Foreskin melanocyte (primary cell): ENCODE measurements at places on chromosomes 12 and 14.

GRCh38 chr12:79156846-79157463 is 292.4 kb downstream of the SYT1 start:
- no peak for DNase-seq

DNA sequence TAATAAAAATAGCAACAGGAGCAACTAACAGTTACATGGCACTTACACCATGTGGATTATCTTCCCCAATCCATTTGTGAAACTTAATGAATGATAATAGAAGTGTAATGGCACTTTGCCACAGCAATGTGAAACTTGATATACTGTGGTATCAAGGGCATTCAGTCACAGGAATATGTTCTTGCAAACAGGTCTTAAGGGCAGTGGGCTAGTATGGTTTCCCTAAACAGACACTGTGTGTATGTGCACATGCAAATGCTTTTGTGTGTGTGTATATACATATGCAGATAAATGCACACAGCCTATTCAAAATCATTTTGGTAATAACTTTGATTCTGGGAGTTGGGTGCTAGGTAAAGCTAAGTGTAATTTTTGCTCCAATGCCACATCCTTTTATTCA is 26.2 kb upstream of the ARHGAP5 start:
- DNase-seq, result no peak

DNA sequence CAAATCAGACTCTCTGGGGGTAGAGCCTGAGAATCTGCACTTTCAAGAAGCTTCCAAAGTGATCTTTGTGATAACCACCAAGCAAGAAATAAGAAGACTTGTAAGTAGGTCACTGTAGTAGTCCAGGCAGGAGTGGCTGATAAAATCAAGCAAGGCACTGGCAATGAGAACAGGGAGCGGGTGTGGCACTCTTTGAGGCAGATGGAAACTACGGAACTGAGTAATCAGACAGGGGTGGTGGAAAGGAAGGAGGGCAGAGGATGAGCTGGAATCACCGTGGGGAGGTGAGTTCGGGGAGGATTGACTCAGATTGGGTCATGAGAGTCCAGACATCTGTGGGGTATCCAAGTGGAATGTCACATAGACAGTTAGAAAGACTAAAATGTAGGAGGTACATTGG is 44.4 kb upstream of the PLXNC1 start:
- DNase-seq, result no peak

GRCh38 chr14:102805371-102805891 is 28.2 kb downstream of the TRAF3 start:
- DNase-seq, result no peak

GRCh38 chr14:88962356-88962755 is 137.9 kb downstream of the TTC8 start:
- DNase-seq, result no peak

- DNase-seq, result peak; percentile 14
Measured at GRCh38 chr14:58864751-58865513, 227.2 kb downstream of the DACT1 start.

GRCh38 chr14:96424109-96424989 is 32.4 kb downstream of the AK7 start:
- DNase-seq, result peak; percentile 76

DNA sequence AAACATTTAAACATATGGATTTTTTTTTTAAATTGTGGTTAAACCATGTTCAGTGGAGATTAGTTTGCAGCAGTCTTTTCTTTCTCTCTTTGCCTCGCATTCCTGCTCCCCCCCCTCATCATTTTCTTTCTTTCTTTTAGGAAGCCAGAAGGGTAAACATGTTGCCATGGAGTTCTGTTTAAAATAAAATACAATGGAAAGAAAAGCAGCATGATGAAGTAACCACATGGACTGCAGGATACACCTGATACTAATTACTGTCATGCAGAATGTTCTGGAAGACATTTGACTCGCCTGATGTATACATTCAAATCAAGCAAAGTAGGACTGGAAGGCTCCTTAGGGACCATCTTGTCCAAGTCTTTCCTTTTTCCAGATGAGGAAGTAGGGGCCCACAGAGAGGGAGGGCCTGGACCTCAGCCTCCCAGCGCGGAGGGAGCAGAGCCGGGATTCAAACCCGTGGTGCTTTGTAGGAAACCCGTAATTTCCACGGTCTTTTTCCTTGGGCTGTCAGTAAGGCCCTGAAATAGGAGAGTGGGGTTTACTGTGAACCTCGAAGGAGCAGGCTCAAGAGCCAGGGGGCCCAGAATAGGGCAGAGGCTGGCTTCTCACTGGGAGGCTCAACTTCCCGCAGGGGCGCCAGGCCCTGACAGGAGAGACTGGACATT is 2.4 kb upstream of the MEG3 start:
- DNase-seq, result no peak

GRCh38 chr14:24673534-24674203 is 39.7 kb upstream of the GZMB start:
- DNase-seq, result no peak

- peak; percentile 63 for DNase-seq
Measured at GRCh38 chr12:6341417-6342139, at the start of gene TNFRSF1A. Gene TNFRSF1A (minus strand): TSS chr12:6342076. CDS start chr12:6341814, 262 bp downstream.

DNA sequence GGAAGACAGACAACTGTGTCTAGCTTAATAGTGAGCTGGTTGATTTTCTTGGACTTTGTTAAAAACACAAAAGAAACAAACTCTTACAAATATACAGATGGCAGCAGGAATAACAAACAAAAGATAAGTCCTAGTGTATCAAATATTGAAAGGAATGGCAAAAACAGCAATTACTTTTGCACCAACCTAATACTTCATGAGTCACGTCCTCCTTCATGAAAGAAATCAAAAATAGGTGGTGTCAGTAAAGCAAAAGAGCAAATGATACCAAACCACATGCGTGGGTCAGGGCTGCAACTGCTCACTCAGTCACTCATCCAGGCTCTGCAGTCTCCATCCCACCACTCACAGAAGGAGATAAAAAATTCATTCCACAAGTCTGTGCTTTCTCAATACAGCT is 11.8 kb downstream of the ATG14 start:
- DNase-seq, result no peak

GRCh38 chr12:82818271-82819035 is 131.7 kb downstream of the TMTC2 start:
- DNase-seq, result no peak

GRCh38 chr12:111715279-111715678 is 29.4 kb downstream of the ACAD10 start:
- no peak for DNase-seq

- DNase-seq, result no peak
Measured at GRCh38 chr12:17971850-17972249, 118.1 kb downstream of the RERGL start.

DNA sequence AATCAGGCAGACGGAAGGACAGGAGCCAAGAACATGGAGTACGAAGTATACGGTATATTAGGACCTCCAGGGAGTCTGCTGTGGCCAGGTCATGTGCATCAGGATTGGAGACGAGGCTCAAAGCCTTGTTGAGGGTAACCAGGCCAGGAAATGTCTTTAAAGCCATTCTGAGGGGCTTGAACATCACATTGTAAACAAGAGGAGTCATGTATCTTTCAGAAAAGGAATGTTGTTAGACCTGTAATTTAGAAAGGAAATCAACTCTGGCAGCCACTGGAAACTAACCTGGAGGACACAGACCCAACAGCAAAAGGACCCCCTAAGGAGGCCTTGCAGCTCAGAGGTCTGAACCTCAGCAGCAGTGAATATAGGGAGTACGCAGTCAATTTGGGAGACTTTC is 7.5 kb downstream of the MAP3K9 start:
- DNase-seq, result no peak

DNA sequence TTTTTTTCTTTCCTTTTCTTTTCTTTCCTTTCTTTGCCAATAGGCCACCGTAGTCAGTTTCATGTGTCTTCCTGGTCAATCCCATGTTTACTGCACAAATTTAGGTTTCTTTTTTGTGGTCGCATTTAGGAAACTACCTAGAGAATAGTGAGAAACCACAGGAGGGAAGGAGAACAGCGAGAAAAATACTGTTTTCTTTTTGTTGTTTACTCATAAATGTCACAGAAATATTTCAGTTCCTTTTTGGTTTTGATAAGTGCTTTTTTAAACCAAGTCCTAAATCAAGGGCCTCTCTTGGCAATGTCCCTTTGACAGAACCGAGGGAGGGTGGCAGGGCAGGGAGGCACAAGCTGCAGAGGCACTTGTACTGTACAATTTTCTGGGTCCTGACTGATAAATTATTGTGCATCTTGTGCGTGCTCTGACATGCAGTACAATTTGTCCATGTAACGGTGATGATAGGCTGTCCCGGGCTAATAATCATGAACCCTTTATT is 326.1 kb downstream of the CACNA1C start:
- DNase-seq, result no peak

- no peak for DNase-seq
Measured at GRCh38 chr12:71164568-71165197, 6.9 kb upstream of the TSPAN8 start.

GRCh38 chr14:93946104-93946503 is 19.0 kb downstream of the FAM181A start:
- peak; percentile 28 for DNase-seq

GRCh38 chr12:127400221-127400620 is 866.7 kb upstream of the TMEM132C start:
- no peak for DNase-seq

DNA sequence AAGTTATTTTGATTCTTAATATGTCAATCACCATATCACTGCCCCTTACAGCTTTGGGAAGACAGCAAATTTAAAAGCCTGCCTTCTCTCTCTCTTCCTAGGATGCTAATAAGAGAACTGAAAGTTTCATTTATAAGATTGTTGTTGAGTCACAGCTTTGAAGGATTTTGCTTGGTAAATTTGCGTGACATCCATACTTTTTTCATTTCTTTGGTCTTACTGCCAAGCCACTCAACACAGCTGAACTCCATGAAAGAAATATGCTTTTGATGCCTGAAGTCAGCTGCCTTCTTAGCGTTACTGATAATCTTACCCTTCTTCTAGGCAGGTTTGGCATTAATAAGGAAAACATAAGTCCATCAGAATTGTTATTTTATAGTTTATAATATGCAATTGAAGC is 155.0 kb downstream of the CRADD start:
- peak; percentile 78 for DNase-seq

- DNase-seq, result no peak
Measured at GRCh38 chr12:108226866-108227265, 97.8 kb downstream of the WSCD2 start.

GRCh38 chr14:103068351-103069073 is 11.2 kb upstream of the CDC42BPB start:
- DNase-seq, result no peak

DNA sequence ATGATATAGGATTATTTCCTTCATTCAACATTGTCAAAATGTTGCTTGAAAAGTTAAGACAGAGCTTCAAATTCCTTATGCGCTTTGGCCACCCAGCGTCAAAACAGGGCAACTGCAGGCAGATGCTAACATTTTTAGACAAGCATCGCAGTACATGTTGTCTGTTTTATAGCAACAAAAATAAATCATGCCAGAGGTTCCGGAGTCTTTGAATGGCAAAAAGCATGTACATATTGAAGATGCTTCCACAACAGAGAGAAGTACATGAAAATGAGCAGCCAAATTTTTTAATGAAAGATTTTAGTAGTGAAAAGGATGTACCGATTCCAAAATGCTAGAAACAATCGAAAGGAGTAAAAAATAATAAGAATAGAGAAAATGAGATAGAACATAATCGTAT is 49.8 kb upstream of the USP15 start:
- DNase-seq, result peak; percentile 28

DNA sequence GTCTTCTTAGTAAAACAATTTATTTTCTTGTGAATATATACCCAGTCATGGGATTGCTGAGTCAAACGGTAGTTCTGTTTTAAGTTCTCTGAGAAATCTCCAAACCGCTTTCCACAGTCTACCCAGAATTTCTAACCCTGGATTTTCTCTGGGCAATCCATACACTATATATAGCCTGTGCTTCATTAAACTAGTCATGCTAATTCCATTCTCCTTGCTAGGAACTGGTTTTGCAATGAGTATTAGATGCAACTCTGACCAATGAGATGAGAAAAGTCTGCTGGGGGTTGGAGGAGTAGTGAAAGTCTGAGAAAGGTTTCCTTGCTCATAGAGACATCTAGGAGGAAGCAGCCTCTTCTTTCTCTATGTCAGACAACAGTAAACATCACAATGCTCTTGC is 196.1 kb upstream of the CDKN3 start:
- no peak for DNase-seq

GRCh38 chr14:73758392-73759182 is 44.4 kb upstream of the PNMA1 start:
- no peak for DNase-seq

DNA sequence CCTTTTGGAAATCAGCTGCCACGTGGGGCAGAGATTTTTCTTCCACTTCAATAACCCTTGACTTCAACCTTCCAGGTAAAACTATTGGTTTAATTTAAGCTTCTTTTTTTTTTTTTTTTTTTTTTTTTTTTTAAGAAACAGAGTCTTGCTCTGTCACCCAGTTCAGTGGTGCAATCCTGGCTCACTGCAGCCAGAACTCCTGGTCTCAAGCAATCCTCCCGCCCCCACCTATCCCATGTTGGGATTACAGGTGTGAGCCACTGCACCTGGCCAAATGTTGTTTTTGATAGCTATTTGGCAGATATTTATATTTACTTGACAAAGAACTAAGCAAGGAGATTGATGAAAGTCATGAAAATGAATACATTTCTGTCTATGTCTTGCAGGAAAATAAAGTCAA is 65.1 kb downstream of the SINHCAF start:
- DNase-seq, result no peak

GRCh38 chr14:91834571-91834970 is 32.8 kb downstream of the TC2N start:
- no peak for DNase-seq

GRCh38 chr14:75983019-75983358 is 1.2 kb upstream of the TGFB3 start:
- no peak for DNase-seq

- no peak for DNase-seq
Measured at GRCh38 chr14:93643127-93643526, 145.2 kb downstream of the PRIMA1 start.

- no peak for DNase-seq
Measured at GRCh38 chr14:102591372-102591943, 991 bp upstream of the RCOR1 start.

GRCh38 chr12:51449580-51450246 is 25.1 kb downstream of the SLC4A8 start:
- no peak for DNase-seq

GRCh38 chr12:111450676-111451075 is 45.0 kb downstream of the SH2B3 start:
- DNase-seq, result no peak

GRCh38 chr12:67469666-67470065 is 178.9 kb upstream of the DYRK2 start:
- no peak for DNase-seq

- DNase-seq, result peak; percentile 73
Measured at GRCh38 chr12:124821252-124822200, 42.1 kb downstream of the SCARB1 start.
